ENCODE measurements at places on chromosomes 11 and 22. TPM values are rescaled to one million over a fixed set of nuclear protein-coding genes. Genes with fewer than 3 reads are reported as not detected.

The THY1 gene
- 1.5 TPM for total RNA-seq

The MRPL21 gene
- 124 TPM for total RNA-seq

The DNAJC4 gene
- total RNA-seq, result 58.0 TPM

The SLC5A12 gene
- total RNA-seq, result not detected

The GLB1L3 gene
- total RNA-seq, result not detected

The TRIM34 gene
- 1.6 TPM for total RNA-seq

The CYB5R2 gene
- 1.0 TPM for total RNA-seq

The CNGA4 gene
- total RNA-seq, result not detected

The VPREB1 gene
- not detected for total RNA-seq

The VSTM5 gene
- not detected for total RNA-seq

The CYTH4 gene
- total RNA-seq, result 7.0 TPM

Measured in Right ventricle myocardium superior (tissue), 1 donor.